ENCODE measurements at places on chromosomes 13 and 19.

- no peak for DNase-seq
These were observed 59.8 kb downstream of the TRPM4 start for GRCh38 chr19:49217382-49217781.

- no peak for DNase-seq
These were observed 58.7 kb downstream of the RNF17 start for GRCh38 chr13:24822640-24823039.

DNA sequence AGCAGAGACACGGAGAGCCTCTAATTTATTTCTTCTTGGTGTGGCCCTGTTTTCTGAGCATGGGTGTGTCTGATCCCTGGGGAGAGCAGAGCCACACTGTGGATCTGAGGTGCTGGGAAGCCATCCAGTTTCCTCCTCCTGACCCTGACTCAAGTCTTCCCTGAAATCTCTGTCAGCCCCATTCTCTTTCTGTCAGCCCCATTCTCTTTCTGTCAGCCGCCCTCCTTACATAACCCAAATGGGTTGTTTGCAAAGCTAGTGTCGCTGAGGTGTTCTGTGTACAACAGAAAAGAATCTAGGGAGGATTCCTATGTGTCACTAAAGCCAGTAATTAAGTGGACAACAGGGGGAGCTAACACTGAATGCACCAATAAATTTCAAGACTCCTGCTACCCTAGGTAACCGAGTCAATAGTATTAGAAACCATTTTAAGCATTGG is 50.2 kb downstream of the LRCH1 start:
- no peak for DNase-seq

GRCh38 chr13:40394304-40394985 is 272.0 kb downstream of the FOXO1 start:
- no peak for DNase-seq

GRCh38 chr19:45789035-45789786 is 3.4 kb downstream of the DMWD start:
- DNase-seq = no peak

DNA sequence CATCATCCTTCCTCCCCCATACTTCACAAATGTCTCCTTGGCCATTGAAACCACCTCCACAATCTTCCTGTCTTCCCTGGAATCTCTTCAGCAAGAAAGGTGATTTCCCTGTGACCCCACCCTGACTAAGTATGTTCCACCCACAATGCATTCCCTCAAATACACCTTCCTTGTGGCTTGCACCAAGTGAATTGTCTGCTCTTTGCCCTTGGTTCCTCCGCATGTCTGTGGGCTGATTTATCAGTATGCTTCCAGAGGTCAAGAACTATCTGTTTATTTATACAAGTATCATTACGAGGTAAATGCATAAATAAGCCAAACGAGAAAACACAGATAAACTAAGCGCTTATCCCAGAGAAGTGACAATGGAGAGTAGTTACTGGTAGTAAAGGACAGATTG is 45.4 kb upstream of the POMP start:
- DNase-seq = no peak

- DNase-seq = no peak
These were observed 103.2 kb upstream of the VSTM2B start for GRCh38 chr19:29422486-29423085.

- DNase-seq = no peak
These were observed at the start of gene ADAMTSL5 for GRCh38 chr19:1512671-1513498. Gene ADAMTSL5, minus strand, starts transcription at chr19:1513019. Its CDS starts 2,076 bp downstream, at chr19:1510943.

Measured in Ammon's horn (tissue), 1 donor.